ENCODE measurements at places on chromosomes 16 and 17.

DNA sequence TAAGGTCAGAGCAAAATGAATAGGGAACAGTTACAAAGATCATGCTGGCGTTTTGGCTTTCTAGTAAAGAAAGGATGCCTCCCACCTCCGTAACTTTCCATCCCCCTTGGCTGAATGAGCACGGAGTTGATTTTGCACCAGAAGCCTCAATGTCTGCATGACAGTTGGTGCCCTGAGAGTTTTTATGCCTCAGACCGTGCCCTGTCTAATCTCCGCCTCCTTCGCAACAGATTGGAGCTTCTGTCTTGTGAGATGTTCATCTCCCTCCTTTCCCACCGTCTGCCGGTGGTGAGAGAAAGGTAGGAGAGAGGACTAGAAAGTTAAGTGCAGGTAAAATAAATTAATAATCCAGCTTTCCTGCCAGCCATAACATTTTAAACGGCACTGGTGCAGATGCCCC is 1.9 kb downstream of the HS3ST4 start:
- no peak for DNase-seq

- no peak for DNase-seq
Observed at GRCh38 chr16:19532601-19533000, 8.9 kb downstream of the CCP110 start.

DNA sequence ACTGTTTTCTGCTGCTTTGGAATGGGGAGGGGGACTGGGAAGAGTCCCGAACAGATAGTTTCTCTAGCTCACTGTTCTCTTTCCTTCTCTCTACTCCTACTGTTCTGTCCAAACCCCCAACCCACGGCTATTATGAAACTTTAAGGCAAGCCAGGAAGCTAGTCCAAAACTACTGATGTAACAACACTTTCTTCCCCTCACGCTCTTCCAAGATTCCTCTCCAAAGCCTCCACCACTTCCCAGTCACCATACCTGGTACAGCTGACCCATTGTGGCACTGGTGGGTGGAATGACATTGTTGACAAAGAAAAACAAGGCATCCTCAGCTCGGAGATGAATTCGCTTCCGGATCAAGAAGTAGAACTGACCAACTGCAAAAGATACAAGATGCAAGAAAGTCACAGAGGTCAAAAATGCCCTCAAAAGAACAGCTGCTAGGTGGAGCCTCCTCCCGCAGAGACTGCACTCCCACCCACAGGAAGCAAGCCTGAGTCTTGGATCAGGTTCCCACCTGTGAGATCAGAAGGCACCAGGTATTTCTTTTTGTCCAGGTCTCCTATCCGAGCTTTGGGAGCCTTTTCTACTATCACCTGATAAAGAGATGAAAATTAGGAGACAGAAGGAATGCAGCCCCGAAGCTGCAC is 1.0 kb downstream of the GABARAP start:
- DNase-seq = no peak

DNA sequence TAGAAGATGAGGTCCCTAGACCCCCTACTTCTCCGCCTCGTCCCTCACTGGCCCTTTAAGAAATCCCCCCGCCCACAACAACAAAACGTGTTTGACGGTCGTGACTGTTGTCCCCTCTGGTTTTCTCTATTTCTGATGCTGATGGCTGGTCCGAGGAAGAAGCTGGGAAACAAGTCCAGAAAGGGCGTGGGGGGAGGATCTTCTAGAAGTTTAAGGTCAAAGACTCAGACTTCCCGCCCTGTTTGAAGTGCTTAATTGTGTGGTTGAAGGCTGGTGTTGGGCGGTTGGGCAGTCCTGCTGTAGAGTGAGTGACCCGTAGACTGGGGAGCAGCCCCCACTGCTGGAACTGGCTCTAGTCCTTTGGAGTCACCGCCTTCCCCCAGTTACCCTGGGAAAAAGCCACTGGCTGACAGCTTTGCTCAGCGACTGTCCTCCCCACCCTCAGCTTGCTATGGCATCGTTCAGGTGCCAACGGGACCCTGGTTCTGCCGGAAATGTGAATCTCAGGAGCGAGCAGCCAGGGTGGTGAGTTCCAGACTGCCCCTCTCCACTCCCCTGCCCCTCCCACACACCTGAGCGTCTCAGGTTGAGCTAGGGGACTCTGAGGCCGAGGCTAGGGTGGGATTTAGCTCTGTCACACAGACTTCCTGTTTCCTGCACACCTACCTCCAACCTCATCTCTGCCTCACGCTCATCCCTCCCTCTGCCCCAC is 1.6 kb downstream of the MLLT6 start:
- DNase-seq = no peak

- DNase-seq = no peak
Observed at GRCh38 chr16:77591347-77591746, 131.0 kb upstream of the NUDT7 start.

- DNase-seq = no peak
Observed at GRCh38 chr16:57039148-57039812, 49.9 kb downstream of the NLRC5 start.

DNA sequence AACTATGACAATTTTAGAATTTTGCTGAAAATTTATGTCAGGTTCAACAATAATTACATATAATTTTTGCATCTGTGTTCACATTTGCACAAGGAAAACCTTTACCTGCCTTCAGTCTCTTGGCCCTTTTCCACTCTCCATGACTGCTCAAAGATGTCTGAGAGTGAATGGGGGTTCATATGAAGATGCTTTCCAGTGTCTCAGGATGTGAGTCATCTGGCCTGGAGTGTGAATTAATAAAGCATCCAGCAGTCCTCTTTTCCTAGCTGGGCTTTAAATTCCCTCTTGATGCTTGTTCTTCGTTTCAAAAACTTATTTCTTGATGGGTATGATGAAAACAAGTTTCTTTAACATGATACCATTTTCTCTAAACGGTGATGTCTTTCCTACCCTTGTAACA is 99.9 kb downstream of the CDK5R1 start:
- DNase-seq = no peak

GRCh38 chr16:28257256-28257655 is 35.1 kb upstream of the SBK1 start:
- no peak for DNase-seq

DNA sequence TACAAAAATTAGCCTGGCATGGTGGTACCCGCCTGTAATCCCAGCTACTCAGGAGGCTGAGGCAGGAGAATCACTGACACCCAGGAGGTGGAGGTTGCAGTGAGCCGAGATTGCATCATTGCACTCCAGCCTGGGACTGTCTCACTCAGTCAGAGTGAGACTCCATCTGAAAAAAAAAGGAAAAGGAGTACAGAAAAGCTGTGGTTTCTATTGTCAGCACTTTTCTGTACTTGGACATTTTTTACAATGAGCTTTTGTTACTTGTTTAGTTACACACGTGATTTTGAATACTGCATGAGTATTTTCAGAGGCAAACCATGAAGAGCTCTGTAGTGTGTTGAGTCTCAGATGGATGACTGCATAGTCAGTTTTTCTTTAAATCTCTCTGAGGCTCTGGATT is 26.3 kb downstream of the ZC3H18 start:
- no peak for DNase-seq

GRCh38 chr17:79883202-79883601 is 44.0 kb upstream of the CBX4 start:
- DNase-seq = no peak

DNA sequence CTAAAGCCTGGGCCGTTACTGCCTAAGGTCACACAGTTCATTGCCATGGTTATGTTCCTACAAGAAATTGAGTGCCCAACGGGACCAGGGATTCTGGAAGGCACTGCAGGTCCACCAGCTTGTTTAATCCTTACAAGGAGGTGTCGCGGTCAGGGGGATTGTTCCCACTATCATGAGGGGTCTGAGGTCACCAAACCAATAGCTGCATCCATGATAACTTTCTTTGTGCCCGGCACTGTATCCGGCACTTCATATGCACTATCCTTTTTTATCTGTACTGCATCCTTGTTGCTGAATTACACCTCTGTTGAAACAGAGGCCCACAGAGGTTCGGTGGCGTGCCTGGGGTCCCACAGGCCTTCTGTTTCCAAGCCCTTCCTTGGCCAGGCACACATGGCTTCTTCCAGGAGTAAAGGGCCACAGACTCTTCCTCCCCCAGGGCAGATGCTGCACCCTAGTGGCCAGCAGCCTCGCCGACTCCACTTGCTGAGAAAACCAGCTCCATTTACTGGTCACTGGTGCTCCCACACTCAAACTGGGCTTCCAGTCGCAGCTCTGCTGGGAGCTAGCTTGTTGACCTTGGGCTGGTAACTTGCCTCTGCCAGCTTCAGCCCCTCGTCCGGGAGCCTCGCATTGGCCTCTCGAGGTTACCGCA is 82.0 kb upstream of the PLCG2 start:
- no peak for DNase-seq

GRCh38 chr16:21611556-21612384 is 12.4 kb downstream of the METTL9 start:
- DNase-seq = no peak
